Activated CD8-positive, alpha-beta memory T cell treated with anti-CD3 and anti-CD28 coated beads for 1 hour (primary cell): ENCODE measurements at places on chromosomes 6 and 20.

DNA sequence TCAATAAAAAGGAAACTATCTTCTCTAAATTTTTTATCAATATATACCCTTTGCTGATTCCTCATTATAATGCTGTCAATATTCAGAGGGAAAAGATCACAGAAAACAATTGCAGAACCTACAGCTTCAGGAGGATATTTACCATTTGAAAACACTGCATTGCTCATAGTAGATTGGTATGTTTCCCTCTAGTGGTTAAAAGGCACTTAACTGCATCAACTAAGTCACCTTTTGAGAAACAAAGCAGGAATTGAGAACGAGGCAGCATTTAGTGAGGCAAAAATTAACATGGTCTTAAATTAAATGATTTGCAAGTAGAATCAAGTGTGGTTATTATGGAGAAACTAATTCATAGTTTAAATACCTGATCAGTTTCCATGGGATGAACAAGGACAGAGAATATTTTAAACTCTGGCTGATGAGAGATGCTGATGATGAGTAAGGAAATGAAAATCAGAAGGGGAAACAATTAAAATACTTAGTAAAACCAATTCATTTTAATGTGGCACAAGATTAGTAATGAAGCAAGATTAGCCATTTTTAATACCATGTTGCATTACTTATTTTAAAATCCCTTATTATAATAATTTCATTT is 642.1 kb downstream of the EPHA7 start:
- DNase-seq: no peak

- DNase-seq: no peak
These were observed 210.0 kb downstream of the DLL1 start for GRCh38 chr6:170080828-170081371.

- no peak for DNase-seq
These were observed 27.3 kb downstream of the PAQR8 start for GRCh38 chr6:52389264-52389625.

DNA sequence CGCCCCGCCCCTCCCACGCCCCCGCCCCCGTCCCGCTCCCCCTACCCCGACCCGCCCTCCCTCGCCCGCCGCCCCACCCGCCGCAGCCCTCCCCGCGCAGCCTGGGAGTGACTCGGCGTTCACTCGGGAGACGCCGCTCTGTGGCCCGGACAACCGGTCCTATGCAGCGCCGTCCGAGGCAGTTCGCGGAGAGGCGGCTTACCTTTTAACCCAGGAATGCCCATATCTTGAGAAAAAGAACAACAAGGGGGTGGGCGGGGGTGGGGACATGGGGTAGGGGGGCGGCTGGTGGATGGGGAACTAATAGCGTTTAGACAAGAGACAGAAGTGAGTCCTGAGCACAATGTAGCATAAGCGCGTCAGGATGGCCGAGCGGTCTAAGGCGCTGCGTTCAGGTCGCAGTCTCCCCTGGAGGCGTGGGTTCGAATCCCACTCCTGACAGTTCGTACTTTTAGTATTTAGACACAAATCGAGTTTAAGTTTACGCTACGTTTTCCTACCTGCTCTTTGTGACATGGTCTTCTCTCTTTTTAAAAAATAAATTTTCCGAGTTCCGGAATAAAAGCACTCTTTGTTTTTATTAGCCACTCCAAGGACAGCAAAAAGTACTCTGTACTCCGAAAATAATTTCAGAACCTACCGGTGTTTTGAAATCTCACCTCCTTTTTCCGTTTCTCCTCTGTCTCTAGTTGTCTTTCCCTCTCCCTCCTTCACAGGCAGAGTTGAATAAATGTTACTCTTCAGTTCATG is 17.1 kb upstream of the HMGN4 start:
- DNase-seq: peak; percentile 66

DNA sequence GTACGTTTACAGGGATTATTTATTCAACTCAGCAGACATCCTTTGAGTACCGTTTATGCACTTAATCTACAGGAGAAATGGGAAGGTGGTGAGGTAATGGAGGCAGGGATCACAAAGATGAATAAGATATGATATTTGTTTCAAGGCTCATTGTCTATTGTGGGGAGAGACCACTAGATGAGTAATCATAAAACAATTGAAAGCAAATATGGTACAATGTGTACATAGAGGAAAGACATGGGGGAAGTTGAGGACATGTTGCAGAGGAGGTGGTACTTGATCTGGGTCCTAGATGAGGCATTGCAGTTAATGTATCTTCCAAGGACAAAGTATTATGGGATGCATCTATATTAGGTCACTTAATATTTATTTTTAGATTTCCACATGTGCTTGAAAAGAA is 13.7 kb upstream of the CDC5L start:
- DNase-seq: no peak

GRCh38 chr6:161889324-161889723 is 615.5 kb upstream of the AGPAT4 start:
- no peak for DNase-seq

DNA sequence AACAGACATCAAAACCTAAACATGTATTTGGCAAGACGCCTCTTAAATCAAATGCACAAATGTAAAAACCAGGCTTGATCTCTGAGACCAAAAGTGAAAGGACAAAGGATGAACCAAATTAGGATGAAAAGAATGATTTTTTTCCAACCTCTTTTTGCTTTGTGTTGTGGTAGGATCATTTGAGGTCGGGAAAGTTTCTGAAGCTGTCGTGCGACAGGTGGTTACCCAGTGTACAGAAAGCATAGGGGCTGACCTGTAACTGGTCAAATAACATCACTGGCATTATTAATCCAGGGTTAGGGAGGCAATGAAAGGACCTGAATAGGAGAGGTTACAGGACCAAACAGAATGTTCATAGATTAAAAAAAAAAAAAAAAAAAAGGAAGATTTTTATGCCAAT is 18.1 kb upstream of the NOL7 start:
- no peak for DNase-seq

DNA sequence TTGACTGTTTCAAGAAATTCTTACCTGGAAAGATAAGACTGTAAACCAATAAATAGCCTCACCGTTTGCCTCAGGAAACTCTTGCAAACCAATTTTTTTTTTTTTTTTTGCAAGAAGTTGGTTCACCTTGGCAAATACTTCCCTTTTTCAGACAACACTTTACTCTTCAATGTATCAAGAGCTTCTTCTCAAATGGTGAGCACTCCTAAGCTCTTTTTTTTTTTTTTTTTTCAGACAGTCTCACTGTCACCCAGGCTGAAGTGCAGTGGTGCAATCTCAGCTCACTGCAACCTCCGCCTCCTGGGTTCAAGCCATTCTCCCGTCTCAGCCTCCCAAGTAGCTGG is 22.7 kb upstream of the SNTA1 start:
- DNase-seq: no peak

- no peak for DNase-seq
These were observed 137.2 kb downstream of the FARS2 start for GRCh38 chr6:5398530-5398929.

DNA sequence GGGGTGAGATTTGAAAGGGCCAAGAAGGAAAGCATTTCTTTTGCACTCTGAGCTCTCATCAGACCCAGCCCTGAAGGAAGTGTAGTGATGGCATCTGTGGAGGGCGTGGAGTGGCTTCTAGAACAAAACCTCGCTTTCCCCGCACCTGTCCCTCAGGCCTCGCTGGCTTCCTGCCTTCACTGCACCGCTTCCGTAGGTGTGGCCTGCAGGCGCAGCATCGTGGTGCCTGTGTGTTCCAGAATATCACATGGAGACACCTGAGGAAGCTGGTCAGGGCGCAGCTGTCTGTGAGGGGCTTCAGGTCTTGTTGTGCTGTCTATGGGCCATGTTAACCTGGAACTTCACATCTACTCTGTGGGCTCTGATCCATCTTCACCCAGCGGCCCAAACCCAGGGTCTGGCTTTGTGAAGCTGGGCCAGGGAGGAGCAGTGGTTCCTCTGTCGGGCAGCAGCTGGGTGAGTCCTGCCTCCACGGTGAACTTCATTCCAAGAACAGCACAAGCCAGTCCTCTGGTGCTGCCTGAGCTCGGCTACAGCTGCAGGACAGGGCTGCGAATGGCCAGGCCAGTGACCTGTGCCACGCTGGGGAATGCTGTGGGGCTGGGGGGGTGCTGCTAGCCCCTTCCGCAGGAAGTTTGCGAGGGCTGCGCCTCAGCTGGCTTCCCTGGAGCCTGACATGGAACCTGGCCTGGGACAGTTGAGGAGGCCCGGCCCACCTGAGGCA is 40.9 kb downstream of the DSTN start:
- peak; percentile 30 for DNase-seq

GRCh38 chr6:18741741-18742140 is 354.6 kb downstream of the RNF144B start:
- DNase-seq: no peak

DNA sequence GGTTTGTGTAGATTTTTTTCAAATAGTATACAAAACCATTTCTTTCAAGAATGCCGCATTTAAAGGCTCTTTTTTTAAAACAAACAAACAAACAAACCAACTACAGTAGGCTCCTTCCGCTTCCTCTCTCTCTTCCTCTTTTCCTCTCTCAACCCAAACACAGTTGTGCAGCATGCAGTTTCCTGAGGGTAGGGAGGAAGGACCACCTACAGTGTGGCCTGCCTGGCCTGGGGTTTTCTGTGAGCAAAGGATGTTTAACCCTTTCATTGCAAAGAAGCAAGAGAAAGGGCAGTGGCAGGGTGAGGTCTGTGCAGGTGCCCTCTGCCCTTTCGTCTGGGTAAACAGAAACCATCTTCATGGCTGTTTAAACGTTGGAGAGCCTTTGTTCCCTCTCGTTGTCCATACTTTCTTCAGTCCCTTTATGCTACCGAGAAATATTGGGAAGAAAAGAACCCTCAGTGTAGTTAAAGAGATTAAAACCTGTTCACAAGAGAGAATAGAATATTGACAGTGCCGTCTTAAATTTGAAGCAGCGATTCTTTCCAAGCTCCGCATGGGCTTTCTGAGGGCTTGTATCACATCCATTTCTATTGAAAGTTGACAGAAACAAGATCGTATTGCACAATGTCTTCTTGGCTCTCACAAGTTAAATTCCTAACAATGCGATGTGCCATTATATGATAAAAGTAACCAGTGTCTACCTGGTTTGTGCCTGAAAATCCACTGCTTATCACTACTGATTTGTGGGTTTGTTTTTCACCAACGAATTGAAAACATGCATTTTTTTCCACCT is 215.5 kb upstream of the SNX9 start:
- DNase-seq: no peak

DNA sequence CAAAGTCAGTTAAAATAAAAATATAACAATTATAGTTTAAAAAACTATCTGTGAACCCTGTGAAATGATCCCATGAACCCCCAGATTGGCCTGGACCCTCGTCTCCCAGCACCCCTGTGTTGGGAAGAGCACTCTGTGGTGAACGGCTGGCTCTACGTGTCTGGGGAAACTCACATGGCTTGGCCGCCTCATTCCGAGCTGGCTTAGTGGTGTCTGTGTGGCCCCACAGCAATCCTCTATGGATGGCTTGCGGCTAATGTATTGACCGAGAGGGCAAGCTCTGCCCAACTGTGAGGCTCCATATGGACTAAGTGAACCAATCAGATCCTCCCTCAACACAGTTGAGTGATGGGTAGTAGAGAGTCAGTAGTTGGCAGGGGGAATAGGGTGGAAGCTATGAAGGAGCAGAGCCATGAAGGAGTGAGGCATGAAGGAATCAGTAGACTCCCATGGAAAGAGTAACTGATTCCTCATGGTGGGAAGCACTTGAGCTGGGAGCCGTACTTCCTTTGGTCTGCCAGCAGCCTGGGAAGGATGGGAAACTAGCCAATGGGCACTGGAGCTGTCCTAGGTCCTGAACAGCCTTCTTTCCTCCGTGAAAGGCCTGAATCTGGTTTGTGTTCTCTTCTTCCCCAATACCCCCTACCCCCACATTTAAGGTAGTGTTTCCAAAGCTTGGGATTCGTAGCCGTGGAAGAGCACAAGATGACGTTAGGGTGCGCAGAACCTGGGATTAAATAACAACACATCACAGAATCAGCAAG is 21.6 kb upstream of the ZNF831 start:
- no peak for DNase-seq

DNA sequence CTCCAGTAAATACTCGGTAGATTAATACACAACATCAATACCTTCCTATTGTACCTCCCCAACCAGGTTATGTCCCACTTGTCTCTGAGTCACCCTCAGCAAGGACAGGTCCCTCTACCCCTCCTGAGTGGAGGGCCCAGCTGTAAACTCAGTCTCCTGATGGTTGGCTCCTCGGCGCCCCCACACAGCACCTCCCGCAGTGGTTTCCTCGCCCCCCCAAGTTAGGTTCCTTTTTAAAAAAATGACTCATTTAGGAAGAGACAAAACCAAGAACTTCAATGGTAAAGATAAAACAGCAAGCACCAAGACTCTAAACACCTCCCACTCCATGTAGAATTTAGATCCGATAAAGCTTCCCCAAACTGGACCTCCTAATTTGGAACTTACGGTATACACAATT is 83.5 kb downstream of the TRERF1 start:
- peak; percentile 57 for DNase-seq

DNA sequence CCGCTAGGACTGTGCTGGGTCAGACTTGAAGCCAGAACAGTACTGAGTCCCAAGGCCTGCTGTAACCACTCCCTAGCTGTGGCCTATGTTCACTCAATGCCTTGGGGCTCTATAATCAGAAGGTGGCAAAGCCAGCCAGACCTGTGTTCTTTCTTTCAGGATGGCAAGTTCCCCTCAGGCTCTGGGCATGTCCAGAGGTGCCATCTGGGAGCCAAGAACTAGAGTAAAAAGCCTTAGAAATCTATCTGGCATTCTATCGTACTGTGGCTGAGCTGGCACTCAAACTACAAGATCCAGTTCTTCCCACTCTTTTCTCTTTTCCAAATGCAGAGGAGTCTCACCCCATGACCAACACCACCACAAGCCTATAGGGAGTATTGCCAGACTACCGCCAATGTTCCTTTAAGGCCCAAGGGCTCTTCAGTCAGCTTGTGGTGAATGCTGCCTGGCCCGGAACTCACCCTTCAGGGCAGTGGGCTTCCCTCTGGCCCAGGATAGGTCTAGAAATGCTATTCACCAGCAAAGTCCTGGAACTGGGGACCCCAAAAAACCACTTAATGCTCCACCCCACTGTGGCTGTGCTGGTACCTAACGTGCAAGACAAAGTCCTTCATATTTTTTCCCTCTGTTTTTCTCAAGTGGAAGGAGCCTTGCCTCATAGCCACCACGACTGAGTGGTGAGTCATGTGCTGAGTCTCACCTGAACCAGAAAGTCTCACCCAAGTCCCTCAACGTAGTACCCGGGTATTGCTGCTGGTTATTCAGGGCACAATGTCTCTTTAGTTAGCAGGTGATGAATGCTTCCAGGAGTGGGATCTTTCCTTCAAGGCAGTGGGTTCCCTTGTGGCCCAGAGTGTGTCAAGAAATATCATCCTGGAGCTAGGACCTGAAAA is 8.6 kb upstream of the SIRPB2 start:
- DNase-seq: no peak

- DNase-seq: no peak
These were observed 57.0 kb downstream of the TNFAIP3 start for GRCh38 chr6:137923866-137924653.

- DNase-seq: no peak
These were observed 7.8 kb downstream of the PREX1 start for GRCh38 chr20:48819821-48820648.

DNA sequence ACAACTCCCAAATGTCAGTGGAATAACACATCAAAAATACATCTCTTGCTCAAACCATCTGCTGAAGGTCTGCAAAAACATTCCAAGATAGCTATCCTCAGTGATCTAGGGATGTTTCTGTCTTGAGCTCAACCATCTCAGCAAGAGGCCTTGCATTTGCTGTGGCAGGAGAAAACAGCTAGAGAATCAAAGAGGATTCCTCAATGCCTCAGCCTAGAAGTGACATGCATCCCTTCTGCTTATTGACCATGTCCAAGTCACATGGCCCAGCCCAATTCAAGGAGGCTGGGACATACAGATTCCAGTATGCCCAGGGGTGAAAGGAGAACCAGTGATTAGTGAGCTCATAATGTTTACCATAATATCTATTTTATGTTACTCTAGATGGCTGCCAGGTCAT is 269.5 kb downstream of the PLCB1 start:
- no peak for DNase-seq
